ENCODE measurements at places on chromosomes 3 and 15.

DNA sequence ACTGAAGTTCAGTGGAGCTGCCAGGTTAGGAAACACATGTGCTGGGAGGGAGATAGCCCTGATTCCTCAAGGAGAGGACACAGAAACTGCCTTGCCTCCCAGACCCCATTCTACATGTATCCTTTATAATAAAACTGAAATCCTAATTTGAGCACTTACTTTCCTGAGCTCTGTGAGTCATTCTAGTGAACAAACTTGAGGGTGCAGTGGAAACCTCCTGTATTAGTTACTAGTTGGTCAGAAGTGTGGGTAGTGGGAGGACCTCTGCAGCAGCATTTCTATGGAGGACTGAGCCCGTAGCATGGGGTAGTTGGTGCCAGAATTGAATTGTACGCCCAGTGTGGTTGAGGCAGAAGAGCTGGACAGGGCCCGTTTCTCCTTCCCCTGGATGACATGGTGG lies 23.9 kb downstream of the ATP1B3 start:
- no peak for DNase-seq

- no peak for DNase-seq
These were observed 55.4 kb upstream of the PIAS1 start for GRCh38 chr15:67998599-67999133.

DNA sequence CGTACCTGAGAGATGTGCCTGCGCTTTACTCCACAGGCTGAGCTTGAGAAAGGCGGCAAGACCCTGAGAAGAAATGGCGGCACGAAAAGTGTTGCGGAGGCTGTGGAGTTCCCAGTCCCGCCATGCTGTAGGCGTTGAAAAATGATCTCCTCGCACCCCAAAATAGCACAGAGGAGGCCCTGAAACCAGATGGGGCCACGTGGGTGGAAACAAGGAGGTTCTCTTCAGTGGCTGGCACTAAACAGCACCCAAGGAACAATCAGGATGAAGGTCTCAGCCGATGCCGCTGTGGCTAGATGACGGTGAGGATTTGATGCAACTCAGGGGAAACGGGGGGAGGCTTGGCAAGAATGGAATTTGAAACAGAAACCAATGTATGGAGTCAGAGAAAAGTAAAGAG lies 57.3 kb downstream of the TMEM212 start:
- DNase-seq = no peak

DNA sequence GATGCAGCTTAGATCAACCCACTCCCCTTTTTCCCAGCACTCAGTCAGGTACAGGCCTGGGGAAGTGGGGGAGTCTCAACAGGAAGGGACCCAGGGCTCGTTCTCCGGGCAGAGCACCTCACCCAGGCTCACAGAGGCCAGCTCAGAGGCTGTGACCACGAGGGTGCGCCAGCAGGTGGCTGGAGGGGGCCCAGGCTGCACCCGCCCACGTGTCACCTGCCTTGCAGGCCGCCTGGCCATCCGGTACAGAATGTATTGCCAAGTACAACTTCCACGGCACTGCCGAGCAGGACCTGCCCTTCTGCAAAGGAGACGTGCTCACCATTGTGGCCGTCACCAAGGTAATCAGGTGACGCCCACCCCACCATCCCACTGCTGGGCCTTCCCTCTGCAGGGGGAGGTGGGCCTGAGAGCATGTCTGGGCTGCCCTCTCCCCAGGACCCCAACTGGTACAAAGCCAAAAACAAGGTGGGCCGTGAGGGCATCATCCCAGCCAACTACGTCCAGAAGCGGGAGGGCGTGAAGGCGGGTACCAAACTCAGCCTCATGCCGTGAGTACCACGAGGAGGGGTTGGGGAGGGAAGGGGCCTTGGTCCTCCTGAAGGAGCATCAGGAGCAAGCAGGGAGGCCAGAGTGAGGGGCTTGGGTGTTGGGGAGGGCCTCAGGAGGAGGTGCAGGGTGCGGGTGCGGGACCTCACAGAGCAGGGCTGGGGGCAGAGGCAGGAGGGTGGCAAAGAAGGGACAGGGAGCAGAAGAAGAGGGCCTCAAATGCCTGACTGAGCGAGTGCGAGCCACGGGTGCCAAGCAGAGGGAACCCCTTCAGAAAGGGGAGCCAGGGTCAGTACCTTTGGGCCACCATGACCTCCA lies 14.0 kb upstream of the LMAN1L start:
- DNase-seq = no peak

GRCh38 chr3:57876632-57877031 lies 120.5 kb downstream of the SLMAP start:
- DNase-seq = no peak

- no peak for DNase-seq
These were observed 551.2 kb downstream of the MECOM start for GRCh38 chr3:169112153-169112892.

- DNase-seq = no peak
These were observed 42.3 kb upstream of the XIRP1 start for GRCh38 chr3:39234651-39235050.

DNA sequence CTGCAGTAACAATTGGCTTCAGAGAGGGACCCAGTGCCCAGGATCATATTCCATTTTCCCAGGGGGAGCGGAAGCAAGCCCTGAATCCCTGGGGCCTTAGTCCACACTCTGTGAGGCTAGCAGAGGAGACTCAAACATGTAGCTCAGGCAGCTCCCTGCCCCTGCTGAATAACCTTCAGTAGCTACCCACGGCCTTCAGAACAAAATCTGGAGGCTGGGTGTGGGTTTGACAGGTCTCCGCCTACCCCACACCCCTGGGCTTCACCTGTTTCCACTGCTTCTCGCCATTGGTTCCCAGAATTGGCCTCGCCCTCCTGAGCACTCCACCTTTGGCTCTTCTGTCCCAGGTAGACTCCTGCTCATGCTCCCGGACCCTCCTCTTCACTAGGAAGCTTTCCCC lies 93.6 kb upstream of the ATP2B2 start:
- no peak for DNase-seq

GRCh38 chr3:98603580-98603979 lies 10.2 kb upstream of the CPOX start:
- DNase-seq = no peak

DNA sequence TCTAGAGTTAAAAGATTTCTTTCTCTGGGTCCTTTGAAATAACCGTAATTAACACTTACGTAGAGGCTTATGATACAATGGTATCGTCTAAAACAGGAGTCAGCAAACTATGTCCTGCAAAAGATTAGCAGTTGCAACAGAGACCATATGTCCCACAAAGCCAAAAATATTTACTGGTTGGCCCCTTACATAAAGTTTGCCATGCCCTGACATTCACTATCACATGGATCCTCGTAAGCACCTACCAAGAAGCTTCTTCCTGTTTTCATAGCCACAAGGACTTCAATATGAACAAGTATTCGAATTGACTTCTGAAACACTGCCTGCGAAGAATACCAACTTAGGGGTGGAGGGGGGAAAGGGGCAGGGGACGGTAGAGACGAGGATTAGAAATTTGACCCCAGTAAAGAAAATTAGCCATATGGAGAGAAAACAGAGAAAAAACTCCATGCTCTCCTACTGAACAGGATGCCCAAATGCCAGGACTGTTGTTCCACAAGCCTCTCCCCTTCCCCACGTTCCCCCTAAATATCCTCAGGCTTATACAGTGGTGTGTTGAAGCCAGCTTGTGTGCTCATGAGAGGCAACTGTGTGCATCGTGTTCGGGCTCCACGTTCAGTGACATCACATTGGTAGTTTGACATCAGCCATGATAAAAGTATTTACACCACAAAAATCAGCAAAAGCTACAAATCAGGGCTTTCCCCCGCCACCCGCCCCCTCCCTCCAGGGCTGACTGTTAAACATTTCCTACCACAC lies 144.1 kb upstream of the HES1 start:
- no peak for DNase-seq

GRCh38 chr3:98034486-98034885 lies 629 bp downstream of the GABRR3 start:
- no peak for DNase-seq

GRCh38 chr3:88321363-88322050 lies 171.7 kb downstream of the C3orf38 start:
- no peak for DNase-seq

GRCh38 chr15:90701048-90701447 lies 16.1 kb upstream of the BLM start:
- DNase-seq = no peak

DNA sequence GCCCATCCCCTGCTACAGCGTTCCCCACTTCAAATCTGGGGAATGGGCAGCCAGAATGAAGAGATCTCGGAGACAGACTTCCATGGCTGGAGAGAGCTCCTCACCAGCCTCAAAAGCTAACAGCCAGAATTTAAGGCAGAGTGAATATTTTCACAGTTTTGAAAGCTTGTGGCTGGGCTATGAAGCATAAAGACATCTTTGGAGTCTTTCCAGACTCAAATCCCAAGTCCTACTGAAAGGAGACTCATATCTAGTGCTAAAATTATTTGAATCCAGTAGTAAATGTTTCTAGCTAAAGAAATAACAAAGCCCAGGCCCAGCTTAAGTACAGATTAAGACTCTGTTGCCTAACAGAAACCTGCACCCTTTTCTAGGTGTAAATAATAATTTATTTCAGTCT lies 628.4 kb upstream of the ALCAM start:
- no peak for DNase-seq

Measured in Panc1 (cell line).